ENCODE measurements at places on chromosomes 16 and 17.

DNA sequence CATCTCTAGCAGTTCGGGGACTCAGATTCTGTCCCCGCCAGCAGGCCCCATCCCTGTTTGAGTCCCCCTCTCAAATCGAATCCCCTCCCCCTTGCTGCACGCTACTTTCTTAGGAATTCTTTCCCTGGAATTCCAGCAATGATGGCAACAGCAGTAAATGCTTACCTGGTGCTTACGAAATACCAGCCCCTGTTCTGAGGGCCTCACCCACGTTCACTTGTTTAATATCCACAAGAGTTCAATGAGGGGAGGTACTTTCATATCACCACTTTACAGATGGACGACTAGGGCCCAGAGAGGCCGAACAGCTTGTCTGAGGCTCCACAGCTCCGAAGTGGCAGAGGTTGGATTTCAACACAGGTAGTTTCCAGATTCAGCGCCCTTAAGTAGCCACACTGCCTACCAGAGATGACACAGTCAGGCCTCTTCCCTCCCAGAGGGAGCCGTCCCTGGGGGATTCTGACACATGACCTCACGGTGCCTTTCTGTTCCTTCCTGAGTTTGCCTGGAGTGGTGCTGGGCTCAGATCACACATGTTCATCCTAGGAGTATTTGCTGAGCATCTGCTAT, 120.7 kb upstream of the GSE1 start:
- DNase-seq: no peak

DNA sequence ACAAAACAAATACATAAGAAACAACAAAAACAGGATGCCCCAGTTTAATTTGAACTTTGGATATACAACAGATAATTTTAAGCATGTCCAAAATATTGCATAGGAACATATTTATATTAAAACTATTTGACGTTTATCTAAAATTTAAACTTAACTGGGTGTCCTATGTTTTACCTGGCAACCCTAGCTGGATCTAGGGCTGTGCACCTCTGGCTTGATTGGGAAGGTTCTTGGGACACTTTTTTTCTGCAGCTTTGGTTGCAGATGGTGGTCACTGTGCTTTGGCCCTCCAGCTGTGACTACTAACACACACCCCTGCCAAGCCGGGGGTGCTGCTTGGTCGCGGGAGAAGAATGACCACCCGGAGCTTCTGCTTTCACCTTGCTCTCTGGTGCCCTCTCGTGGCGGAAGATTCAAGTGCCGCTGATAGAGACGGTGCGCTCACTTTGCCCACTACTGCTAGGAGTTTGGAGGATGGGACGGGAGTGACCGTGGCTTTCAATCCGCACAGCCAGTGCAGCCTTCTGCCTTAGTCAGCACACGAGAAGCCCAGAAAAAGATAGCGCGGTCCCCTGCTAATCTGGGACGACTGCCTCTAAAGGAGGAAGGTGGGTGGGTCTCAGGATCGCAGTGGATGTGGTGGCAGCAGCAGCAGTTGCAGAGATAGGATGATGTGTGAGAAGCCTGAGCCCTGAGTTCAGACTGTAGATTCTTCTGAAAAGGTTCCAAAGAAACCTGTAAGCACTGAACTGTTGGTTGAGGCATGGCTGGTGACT, 6.7 kb downstream of the SPACA3 start:
- peak; percentile 28 for DNase-seq

DNA sequence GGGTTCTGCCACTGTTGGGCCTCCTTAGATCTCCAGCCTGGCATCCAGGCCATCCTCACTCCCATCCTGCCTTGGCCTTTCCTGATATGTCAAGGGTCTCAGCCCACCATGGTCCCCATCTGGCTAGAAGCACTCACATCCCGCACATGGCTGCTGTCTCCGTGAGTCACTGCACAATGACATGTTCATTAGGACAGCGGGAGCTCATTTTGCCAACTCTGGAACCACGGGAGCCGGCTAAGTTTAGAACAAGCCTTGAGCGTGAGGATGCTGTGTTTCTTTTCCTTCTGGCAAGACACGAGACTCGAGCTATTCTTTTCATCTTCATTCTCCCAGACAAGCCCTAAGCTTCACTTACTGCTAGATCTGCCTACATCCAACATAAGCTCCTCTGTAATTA, 65.7 kb upstream of the KSR1 start:
- no peak for DNase-seq

DNA sequence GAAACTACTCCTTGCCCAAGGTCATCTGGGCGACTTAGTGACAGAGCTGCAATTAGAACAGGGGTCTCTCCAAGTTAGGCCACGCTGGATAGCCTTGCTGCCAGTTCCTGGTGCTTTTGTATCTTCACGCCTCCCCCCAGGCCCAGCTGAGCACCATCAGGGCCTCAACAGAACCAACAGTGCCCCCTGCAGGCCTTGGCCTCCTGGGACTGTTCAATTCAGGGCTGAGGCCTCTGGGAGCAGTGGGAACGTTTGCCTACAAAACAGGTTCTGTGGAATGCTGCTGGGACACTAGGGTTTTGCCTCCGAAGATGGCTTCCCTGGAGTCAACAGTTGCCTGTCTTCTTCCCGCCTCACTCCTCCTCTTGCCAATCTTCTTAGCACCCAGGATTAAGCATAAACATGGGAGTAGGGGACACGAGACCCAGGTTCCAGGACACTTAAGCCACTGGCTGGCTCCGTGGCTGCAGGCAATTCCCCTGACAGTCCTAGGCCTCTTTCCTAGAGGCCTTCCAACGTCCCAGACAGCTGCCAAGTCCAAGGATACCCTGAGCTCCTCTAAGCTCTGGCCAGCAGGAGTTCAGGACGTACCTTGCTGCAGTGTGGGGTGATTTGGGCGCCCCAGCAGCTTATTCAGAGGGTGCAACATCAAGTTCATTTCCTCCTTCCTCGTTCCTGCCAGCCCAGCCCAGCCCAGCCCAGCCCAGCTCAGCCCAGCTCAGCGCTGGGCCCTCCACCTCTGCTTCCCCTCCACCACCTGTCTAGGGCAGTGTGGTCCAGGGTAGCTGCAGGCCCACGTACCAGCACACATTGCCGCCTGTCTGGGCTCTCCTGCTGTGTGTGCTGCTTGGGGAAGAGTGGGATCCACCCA, 246.6 kb upstream of the RPL38 start:
- DNase-seq: peak; percentile 74

GRCh38 chr17:49887086-49887743, 39.3 kb upstream of the TAC4 start:
- DNase-seq: no peak

- DNase-seq: no peak
These were observed 5.0 kb downstream of the ATP5PD start for GRCh38 chr17:75041656-75042280.

DNA sequence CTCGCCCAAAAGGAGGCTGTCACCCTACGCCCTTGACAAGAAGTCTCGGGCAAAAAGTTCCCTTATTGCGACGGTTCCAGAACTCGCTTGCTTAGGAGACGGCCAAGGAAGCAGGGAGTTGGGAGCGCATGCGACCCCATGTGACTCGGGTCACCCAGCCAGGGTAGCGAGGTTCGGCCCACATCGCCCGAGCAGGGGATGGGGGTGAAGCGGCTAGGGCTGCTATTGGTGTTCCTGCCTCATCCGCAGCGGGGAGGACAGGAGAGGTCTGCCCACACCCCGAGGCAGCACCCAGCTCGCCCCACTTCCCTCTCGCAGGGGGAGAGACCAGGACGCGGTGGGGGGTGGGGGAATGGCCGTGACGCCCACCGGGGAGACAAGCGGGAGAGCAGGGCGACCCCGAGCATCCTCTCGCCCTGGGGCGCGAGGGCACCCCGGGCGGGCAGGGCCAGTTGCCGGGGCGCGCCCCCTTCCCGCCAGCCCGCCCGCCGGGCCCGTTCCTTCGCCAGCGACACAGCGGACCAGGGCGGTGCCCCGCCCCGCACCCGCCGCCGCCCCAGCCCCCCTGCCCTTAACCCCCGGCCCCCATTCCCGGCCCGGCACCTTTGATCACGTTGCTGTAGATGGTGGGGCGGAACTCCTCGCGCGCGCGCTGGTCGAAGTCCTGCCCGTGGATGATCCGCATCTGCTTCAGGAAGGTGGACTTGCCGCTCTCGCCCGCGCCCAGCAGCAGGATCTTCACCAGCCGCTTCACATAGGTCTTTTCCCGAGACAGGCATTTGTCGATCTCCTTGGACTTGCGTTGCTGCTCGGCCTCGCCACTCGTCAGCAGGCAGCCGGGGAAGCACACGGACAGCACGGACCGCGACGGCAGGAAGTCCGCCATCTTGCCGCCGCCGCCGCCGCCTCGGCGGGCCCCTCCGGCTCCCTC, 567 bp downstream of the GNA13 start:
- no peak for DNase-seq

DNA sequence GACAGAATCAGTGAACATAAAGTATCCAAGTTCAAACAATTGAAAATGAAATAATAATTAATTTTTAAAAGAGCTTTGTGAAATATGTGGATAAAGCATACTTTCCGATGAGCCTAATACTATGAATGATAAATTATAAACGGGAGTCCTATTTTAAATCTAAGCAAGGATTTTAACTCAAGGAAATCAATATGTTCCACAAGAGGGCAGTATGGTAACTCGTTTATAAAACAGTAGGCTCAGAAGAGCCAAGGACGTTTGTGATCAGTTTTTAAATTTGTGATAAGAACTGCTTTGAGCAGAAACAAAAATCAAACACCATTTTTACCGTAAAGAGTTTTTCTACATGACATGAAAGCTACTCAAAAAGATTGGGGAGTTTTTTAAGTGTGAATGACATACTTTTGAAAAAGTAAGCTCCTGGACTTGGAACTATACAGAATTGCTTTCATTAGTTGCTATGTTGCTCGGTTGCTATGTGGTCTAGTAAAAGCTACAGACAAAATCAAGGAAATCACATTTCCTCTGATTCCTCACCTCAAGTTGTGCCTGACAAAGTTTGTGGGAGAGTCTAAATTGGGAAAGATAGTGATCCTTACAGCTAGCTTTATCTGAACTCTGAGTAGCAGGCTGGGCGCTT, 11.8 kb upstream of the TEKT1 start:
- peak; percentile 0 for DNase-seq

- no peak for DNase-seq
These were observed 17.2 kb upstream of the METRNL start for GRCh38 chr17:83062011-83062817.

- DNase-seq: no peak
These were observed 1748.9 kb downstream of the TP53TG3F start for GRCh38 chr16:35208001-35208935.

GRCh38 chr17:44315760-44316731, 7.6 kb downstream of the RUNDC3A start:
- DNase-seq: no peak

- DNase-seq: no peak
These were observed 38.5 kb upstream of the MYOCD start for GRCh38 chr17:12627177-12627629.

DNA sequence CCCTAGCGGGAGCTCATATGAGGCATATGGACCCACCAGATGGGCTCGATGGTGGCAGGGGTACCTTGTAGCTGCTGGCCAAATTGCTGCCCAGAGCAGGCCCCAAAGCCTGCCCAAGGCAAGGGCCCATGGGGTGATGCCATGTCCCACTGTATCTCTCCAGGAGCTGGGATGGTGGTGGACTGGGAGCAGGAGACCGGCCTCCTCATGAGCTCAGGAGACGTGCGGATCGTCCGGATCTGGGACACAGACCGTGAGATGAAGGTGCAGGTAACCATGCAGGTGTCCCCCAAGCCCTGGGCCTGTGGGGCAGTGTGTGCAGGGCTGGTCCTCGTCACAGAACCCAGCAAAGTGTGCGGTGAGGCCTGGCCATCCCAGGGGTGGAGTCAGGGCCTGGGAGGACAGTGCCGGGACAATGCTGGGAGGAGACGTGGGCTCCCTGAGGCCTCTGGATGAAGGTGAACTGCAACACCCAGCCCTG, 34.1 kb upstream of the CHMP6 start:
- no peak for DNase-seq

DNA sequence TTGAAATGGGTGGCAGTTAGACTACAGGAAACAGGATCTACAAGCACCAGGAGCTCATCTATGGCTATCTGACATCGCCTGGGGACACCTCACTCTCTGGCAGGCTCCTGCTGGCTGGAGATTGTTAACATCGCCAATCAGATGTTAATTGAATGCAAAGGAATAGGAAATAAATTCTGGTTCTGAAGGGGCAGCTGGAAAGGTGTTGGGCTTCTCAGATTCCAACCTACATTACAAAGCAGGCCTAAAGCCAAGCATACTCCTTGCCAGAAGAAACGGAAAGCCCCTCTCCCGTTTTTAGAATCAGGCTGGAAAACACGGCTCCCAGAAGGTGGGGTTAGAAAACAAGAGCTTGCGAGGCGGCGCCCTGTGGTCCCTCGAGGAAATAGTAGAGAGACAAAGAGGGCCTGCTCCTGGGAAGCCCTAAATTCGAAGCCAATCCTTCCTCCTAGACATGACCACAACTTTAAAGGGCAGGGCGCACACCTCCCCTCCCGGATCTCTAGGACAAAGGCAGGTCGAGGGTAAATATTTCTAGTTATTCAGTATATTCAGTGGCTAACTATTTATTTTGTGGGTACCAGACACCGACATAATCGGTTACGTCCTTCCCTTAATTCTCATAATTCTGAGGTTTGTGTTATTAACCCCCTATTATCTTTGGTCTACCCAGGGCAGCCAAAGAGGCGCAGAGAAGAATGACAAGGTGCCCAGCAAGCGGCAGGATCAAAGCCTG, 763 bp upstream of the TOM1L1 start:
- DNase-seq: no peak

DNA sequence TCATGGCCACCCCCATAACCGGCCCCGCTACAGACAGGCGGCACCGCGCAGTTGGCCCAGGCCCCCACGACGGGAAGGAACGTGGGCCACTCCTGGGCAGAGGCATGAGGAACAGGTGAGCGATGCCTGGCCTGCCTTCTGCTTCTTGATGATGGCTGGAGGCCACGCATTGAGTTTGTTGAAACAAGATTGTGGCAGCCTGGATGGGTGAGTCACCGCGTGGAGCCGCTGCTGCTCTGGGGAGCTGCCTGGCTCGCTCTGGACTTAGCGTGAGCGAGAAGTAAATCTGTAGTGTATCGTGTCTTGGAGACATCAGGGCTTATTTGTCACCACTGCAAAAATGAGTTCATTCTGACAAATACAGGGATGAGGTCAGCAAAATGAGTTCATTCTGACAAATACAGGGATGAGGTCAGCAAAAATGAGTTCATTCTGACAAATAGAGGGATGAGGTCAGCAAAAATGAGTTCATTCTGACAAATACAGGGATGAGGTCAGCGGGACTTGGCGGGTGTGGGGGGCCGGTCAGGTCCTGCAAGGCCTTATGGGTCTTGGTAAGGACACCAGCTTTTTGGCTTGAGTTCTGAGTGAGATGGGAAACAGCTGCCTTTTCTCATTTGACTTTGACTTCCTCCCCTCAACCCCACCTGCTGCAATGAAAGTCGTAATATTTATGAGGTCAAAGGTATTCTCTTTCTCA, 93.0 kb downstream of the SEC14L1 start:
- DNase-seq: peak; percentile 22

DNA sequence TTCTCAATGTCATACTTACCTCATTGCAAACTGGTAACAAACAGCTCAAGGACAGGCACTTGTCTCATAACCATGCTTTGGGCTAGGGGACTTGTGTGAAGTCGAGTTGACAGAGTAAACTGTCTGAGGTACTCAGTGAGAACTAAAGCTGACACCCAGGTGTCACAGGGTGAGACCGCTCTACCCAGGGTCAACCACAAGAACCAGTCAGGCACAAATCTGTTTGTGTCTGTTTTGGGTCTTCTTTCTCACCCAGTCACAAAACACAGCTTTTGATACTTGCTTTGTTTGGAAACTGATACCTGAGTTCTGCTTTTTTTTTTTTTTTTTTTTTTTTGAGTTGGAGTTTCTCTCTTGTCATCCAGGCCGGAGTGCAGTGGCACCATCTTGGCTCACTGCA, 161.1 kb downstream of the STX8 start:
- no peak for DNase-seq
